Esophagus squamous epithelium (tissue), 5 donors: ENCODE measurements at places on chromosomes 2 and 18.

- no peak for DNase-seq
Measured at GRCh38 chr18:74113711-74114110, 33.9 kb downstream of the FBXO15 start.

DNA sequence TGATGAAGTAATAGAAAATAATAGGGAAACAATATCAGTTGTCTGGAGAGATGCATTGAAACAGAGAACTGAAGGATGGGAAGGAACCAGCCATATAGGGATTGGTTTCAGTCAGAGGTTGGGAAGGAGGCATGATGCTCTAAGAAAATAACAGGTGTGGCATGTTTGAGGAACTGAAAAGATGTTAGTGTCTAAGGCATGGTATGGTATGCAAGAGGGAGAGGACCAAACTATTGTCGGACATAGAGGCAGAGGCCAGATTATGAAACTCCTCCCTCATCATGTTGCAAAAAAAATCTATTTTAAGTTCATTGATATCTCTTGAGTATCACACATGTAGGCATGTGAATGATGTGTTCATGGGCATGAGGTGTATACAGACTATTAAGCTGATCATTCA is 48.9 kb upstream of the EMILIN2 start:
- no peak for DNase-seq

GRCh38 chr2:190947141-190947540 is 66.5 kb downstream of the GLS start:
- DNase-seq: no peak

- no peak for DNase-seq
Measured at GRCh38 chr2:231800493-231801091, 14.3 kb downstream of the COPS7B start.

DNA sequence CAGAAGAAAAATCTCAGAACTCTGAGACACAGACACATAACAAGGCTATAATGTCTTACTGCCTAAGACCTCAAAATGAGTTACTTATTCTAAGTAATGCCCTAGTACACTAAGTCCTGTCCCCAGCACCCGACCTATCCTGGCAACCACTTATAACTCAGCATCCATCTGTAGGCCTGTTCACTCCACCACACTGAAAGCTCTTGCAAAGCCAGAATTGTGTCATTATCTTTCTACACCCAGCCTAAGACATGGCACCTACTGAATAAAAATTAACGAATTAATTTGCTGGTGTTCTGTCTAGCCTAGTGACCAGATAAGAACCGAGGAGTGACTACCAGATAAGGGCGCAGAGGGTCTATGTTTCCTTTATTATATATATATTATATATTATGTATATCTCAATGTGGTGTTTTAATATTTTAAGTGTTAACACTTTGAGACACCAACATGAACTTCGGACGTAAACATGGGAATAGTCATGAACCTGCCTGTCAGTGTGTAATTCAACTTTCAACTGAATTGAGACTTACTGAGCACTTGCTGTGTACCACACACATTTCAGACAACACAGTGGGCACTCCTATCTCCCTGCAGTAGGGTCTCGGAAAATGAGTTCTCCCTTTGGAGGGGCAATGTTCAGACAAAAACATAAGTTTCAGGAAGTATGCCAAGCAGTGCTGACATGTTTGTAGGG is 27.7 kb downstream of the TMEM131 start:
- DNase-seq: no peak

DNA sequence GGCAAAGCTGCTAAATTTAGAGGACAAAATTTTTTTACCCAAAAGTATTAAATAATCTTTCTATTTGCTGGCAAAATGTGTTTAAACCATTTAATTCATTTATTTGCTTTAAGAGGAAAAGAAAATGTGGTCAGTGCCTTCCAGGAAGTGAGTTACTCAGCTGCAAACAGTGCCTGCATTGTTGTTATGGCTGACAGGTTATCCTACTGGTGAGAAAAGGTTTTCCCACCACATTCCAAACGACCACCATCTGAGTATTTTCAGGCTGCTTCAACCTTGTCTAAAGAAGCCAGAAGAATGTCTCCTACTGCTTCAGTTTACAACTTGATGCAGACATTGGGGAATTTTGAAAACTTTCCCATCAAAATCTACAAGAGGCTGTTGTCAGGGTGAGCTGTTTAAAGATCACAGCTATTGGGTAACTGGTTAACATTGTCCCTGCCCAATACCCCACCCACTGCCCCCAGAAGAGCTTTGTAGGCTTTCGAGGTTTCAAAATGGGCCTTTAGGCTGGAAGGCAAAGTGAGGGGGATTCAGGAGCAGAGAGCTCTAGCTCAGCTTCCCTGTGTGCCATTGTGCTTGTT is 461.3 kb upstream of the FANCL start:
- DNase-seq: no peak

GRCh38 chr2:187338679-187339121 is 109.4 kb downstream of the CALCRL start:
- DNase-seq: no peak

- no peak for DNase-seq
Measured at GRCh38 chr2:126306539-126306938, 349.4 kb upstream of the GYPC start.

DNA sequence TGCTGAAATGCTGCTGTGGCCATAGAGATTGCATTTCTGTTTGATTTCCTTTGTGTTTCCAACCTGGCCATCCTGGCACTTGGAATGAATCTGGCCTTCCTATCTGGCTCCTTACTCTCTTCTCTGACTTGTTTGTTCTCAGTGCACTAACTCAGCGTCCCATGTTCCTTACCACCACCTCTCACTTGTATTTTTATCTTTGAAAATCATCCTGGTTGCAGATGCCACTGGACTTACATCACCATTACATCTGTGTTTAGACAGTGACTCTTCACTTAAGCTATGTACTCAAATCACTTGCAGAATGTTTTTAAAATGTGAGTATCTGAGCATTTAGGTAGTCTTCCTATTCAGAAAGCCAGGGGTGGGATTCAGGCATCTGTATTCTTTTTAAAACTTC is 239.5 kb downstream of the WDR7 start:
- no peak for DNase-seq

DNA sequence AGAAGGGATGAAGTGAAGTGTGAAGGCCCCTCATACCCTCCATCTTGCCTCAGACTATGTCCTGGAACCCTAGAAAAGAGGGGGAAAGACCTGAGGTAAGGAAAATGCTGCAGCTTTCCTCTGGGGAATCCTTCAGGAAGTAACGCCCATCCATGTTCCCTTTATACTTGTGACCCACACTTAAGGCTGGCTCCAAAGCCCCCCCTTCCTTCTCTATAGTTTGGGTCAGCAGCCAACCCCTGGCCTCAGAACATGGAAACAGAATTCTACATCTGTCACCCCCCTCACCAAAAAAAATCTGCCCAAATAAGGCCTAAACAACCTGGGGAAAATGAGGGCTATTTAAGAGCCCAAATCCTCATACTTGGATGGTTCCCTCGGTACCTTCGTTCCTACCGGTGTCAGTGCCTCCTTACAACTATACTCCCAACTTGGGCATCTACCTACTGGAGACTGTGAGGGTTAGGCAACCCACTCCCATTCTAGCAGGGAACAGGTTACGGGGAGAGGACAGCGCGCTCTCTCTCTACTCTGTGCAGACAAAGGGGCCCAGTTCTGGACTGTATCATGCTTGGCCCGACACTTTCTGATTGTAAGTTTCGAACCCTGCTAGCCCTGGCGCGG is 689 bp downstream of the OST4 start:
- DNase-seq: no peak

DNA sequence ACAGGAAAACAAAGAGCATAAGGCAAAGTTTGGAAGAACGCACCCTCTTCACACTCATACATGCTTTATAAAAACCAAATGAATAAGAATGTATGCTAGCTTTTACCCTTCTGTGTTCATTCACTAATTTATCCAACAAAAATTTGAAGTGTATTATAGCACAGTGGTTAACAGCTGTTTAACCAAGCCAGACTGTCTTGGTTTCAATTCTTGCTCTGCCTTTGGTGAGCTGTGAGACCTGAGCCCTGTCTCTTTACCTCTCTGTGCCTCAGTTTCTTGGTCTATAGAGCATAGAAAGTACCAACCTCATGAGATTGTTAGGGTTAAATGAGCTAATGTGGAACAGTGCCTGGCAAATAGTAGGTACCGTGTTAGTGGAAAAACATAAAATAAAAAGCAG is 104.5 kb upstream of the TTC39C start:
- DNase-seq: no peak

DNA sequence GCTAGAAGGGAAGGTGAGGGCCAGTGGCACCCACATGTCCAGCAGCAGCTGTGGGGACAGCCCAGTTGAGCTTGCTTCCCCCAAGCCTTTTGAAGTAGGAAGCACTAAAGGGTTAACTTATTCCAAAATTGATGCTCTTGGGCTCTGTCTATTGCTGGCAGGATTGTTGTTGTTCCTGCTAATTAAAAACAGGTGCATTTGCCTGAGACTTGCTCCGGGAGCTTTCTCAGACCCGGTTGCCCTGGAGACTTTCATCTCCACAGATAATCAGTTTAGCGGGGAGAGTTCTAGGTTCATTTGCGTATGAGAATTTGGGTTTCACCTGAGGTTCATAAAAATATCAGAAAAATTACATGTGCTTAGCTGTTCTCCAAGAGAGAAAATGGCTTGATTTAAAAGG is 277.3 kb downstream of the LRATD1 start:
- DNase-seq: no peak

GRCh38 chr18:57951999-57952774 is 91.8 kb upstream of the NEDD4L start:
- no peak for DNase-seq

GRCh38 chr2:8248623-8248957 is 433.3 kb upstream of the ID2 start:
- DNase-seq: no peak

GRCh38 chr18:39506581-39507330 is 1941.2 kb upstream of the CELF4 start:
- no peak for DNase-seq

DNA sequence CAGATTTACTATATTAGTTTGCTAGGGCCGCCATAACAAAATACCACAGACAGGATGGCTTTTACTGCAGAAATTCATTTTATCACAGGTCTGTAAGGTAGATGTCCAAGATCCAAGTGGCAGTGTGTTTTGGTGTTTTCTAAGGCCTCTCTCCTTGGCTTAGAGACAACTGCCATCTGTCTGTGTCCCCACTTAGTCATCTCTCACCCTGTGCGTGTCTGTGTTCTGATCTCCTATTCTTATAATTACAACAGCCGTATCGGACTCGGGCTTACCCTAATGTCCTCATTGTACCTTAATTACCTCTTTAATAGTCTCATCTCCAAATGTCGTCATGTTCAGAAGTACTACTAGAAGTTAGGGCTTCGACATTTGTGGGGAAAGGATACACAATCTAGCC is 362.3 kb upstream of the CDH19 start:
- no peak for DNase-seq

DNA sequence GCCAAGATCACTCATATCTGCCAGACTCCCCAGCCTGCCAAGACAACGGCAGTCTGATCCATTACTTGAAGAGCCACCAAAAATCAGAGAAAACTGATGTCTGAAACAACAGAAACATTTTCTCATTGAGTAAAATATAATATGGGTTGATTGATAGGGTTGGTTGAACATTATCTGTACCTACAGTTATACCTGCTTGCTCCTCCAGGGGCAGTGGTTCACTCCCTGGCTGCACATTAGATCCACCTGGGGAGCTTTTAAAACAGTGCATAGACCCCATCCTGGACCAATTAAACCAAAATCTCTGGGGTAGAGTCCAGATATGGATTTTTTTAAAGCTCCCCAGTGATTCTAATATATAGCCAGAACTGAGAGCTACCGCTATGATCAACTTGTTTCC is 43.6 kb upstream of the SLC14A2 start:
- DNase-seq: no peak

DNA sequence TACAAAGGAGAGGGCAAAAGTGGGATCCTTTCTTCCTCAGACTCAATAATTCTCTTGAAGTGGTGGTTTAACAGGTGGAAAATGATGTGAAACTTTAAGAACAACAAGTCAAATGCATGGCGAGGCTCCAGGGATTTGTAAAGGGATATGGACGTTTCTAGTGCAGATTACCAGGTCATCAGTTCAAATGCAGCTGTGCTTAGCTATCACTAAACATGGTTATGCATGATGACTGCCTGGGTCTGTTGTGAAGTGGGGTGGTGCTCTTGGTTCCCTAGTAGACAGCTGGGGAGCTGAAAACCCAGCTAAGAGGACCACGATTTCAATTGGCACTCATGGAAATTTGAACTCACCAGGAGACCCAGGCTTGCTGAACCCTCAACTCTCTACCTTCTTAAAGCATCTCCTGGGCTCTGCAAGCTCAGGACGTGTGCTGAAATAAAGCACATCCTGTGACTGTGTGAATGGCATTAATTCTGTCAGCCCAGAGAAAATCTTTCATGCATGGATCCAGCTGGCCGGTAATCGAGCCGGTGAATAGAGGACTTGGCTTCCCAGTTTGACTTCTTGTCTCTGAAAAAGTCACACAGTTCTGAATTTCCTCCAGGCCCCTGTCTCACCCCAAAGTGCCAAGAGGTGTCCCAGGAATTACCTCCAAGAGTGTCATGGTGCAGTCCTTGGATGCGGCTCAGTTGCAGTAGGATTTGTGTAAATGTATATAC is 146.1 kb downstream of the MTX2 start:
- no peak for DNase-seq

DNA sequence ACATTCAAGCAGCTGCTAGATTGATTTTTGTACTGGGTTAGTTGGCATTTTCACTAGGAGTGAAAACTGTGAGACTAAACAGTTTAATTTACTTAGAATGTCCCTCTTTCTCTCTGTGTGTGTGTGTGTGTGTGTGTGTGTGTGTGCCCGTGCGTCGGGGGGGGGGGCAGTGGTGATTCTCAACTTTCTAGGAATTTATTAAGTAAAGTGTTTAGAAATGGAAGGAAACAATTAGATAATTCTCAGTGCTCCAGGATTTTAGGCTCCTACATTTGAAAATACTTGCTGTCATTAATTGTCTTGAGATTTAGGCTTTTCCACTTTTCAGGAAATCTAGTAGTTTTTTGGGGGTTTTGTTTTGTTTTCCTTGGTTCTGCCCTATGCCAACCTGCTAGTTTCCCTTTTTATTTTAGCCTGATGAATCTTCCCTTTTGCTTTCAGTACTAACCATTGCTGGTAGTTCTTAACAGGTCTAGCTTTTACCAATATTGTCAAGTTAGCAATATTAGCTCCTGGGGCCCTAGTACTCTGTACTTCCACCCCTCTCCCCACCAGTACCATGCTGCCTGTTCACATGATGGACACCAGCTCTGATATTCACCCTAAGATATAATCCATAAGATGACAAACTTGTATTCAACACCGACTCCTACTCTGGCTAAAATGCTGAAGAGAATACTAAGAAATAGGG is 4.9 kb downstream of the EPAS1 start:
- no peak for DNase-seq

DNA sequence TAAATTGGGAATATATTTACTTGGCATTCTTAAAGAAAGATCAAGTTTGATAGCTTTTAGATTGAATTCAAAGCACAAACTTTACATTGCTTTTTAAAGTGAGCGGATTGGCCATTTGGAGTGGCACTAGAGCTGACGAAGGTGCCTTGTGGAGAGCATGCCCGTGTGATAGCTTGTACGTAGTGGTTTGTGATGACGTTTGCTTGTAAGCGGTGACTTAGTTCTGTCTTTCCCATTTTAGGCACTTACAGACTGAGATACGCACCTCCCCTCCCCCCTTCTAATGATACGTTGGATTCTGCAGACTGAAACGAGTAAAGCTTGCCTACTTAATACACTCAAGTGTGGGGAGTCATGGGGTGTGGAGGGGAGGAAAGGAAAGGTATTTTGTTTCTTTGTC is 53.4 kb downstream of the ZCCHC2 start:
- DNase-seq: no peak

GRCh38 chr2:181972431-181973170 is 13.1 kb upstream of the PPP1R1C start:
- DNase-seq: no peak
